ENCODE measurements at places on chromosomes 11 and 22.

GRCh38 chr11:68582416-68583040, 101.8 kb upstream of the GAL start:
- DNase-seq: no peak

- DNase-seq: no peak
Measured at GRCh38 chr11:116481126-116481675, 291.6 kb downstream of the BUD13 start.

DNA sequence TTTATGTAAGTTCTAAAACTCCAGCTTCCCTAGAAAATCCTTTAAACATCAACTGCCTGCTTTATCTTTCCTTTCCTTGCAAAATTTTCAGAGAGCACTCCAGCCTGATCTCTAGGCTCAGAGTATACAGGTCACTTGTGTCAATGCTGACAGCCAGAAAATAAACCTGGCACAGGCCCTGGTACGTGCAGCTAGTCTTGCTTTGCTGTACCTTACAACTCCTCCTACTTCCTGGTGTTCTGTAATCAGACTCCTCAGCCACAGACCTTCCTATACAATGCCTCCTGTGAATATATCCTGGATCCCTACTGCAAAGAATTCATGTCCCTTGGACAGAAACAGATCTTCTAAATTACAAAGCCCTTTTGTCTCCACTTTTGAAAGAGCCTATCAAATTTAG, 24.2 kb upstream of the TMEM123 start:
- DNase-seq: no peak

DNA sequence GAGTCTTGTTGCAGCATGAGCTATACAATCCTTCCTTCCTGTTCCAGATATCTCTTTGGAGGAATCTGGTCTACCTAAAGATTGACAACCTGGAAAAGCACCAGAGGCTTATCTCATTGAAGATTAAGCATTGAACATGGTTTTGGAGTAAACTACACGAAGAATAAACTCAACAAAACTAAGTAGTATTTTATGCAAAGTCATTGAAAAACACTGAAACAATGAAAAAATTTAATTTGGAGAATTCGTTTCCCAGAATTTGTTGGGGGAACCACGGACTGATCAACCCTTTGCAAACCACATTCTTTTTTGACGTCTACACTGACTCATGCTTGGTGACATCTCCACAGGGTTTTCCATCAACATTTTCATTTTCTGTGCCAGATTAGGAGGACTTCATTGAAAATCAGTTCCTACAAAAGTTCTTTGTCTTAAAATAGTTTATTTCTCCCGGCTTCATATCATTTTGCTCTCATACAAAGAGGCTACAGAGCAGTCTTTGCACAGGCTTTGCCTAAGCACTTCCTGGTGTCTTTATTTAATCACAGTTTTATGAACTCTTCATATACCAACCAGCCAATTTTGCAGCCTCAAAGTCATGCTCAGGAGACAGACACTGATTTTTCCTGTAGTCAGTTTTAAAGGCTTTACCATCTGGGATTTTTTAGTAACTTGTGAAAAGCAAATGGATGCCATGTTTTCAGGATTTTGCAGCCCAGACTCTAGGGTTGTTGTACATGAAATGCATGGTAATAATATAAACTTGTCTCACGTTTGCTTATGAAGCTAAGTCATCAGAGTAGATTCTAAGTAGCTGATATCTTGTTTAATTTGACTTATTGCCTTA, 186.3 kb downstream of the C11orf91 start:
- no peak for DNase-seq

DNA sequence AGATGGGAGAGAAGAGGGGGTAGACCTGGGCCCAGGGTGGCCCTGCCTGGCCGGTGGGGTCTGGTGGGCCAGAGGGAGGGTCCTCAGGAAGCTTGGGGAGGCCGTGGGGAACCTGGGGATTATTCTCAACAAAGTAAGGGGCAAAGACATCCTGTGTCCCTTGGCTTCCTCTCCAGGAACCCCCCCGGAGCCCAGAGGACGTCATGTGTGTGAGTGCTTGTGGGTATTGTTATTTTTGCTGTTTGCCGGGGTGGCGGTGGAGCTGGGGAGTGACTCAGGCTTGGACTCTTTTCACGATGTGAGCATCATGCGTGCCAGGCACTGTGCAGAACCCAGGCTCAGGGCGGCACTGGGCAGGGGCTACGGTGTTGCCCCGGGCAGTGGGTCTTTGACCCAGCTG, 982 bp upstream of the SHANK3 start:
- no peak for DNase-seq

GRCh38 chr11:108495326-108495725, 2.9 kb downstream of the POGLUT3 start:
- no peak for DNase-seq

DNA sequence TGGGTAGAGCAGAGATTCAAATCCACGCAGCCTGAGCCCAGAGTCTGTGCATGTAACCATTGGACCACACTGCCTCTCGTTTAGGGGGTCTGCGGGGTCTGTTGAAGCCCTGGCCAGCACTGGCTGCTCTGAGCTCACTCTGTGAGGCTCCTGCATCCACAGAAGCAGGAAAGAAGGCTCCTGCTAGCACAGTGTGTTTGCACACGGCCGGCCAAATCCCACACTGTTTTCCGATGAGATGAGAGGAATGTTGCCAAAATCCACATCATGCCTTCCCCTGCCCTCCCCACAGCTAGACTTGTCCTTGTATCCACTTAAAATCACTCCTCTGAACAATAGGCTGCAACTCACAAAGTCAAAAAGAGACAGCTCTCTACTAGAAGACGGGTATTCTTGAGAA, 10.6 kb upstream of the SLC22A12 start:
- DNase-seq: no peak

- no peak for DNase-seq
Measured at GRCh38 chr11:47857892-47858543, 9.9 kb upstream of the NUP160 start.

DNA sequence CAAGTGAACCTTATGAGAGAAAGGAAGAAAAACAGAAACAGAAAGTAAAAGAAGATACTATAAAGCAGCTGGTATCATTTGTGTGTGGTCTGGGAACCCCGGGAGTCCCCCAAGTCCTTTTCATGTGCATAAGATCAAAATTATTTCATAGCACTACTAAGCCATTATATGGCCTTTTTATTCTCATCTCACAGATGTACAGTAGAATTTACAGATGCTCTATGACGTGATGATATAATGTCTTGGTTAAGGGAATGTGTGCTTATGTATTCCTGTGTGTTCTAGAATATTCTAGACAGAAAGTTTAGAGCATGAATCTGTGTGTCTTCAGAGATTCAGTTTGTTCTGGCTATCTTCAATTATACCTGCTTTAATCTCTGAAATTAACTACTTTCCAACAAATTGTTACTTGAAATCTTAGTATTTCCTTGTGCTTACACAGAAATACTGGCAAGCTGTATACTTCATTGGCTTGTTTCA, 8.6 kb upstream of the TPP1 start:
- DNase-seq: no peak

DNA sequence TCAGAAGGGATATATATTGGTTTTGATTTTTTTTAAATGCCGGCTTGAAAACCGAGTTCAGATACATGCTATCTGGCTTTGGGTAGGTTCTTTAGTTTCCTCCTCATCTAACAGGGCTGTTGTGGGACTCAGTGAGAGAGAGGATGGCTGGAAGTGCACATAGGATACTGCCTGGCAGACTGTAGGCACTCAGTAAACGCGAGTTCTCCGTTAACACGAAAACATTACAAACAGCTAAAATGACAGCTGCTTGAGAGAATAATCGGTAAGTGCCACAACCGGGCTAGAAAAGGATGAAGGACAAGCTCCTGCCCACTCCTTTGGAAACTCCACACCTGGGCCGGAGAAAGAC, 369 bp downstream of the XRRA1 start:
- no peak for DNase-seq

DNA sequence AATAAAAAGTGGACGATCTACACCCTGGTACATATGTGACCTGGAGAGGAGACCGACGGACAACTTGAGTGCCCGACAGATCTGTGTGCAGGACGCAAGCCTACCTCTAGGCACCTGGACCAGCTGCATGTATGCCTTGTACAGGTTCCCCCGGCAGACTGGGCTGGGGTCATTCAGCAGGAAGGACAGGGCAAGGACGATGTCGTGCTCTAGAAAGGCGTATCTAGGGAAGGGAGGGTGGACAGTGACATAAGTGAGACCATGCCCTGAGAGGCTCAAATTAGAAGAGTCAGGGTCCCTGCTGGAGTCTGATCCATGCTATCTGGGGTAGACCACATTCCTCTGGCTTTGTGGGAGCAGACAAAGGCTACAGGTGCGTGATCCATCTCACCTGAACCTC, 7.9 kb downstream of the RSPH14 start:
- DNase-seq: no peak

DNA sequence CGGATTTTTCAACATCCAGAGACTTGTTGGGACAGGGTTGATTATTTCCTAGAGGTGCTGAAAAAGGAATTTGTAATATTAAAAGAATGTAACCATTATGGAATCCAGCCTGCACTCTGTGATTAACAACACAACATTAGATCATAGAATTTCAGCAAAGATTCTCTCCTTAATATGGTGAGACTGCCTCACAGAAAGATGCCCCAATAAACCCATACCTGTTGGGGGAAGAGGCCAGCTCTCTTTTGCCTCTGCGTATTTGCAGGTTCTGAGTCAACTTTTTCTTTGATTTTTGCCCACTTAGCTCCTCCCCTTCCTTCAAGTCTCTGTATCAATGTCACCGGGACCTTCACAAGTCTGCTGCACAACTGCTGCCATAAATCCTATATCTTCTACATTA, 12.4 kb upstream of the MTMR3 start:
- no peak for DNase-seq

DNA sequence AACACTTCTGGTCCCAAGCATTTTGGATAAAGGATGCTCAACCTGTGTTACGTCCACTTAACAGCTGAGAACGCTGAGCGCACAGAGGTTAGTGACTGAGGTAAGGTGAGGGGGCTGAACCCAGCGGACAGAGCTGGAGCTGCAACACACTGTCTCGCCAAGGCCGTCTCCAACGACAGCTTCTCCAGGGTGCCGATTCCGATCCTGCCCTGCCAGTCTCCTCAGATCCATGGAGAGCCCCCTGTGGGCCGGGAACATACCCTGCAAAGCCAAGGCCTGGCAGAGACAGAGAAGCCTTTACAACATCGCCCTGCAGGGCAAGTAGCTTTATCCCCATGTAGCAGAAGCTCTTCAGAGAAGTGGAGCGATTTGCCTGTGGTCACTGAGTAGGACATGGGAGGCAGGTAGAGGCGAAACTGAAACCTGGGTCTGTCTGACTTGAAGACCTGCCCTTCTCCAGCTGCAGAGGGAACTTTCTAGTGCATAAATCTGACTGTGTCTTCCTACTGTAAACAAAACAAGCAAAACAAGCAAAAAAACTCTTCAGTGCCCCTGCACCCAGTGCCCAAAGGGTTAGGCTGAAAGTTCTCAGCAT, 72.8 kb downstream of the SCUBE1 start:
- DNase-seq: no peak

GRCh38 chr11:132082566-132082965, 712.2 kb downstream of the NTM start:
- DNase-seq: no peak

GRCh38 chr22:38032681-38033521, 24.3 kb upstream of the PICK1 start:
- DNase-seq: no peak

- no peak for DNase-seq
Measured at GRCh38 chr22:24473284-24473683, 21.8 kb upstream of the UPB1 start.
